Stimulated activated CD8-positive, alpha-beta memory T cell treated with anti-CD3 and anti-CD28 coated beads, Interleukin-4, amount 100 ng/mL, for 4 hours (primary cell): ENCODE measurements at places on chromosomes 7 and 10.

GRCh38 chr10:35722226-35722625 is 80.1 kb upstream of the FZD8 start:
- DNase-seq: no peak

- no peak for DNase-seq
These were observed 8.2 kb upstream of the NRG3 start for GRCh38 chr10:81866753-81867152.

- DNase-seq: no peak
These were observed 3.0 kb upstream of the NRP1 start for GRCh38 chr10:33337326-33337957.

DNA sequence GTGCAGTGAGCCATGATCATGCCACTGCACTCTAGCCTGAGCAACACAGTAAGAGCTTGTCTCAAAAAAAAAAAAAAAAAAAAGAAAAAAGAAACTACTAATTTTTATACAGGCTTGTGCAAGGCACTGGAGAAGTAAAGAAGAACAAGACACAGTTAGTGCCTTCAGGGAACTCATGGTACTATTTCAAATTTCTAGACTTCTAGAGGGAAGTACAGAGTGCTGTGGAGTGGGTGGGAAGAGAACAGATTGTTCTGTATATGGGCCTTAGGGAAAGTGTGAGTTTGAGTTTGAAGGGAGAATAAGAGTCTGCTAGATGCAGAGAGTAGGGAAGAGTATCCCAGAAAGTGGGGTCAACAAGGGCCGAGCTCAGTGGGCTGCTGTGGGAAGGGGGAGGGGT is 234.8 kb downstream of the PHTF2 start:
- no peak for DNase-seq

GRCh38 chr10:4533621-4534020 is 292.4 kb upstream of the AKR1E2 start:
- DNase-seq: no peak

DNA sequence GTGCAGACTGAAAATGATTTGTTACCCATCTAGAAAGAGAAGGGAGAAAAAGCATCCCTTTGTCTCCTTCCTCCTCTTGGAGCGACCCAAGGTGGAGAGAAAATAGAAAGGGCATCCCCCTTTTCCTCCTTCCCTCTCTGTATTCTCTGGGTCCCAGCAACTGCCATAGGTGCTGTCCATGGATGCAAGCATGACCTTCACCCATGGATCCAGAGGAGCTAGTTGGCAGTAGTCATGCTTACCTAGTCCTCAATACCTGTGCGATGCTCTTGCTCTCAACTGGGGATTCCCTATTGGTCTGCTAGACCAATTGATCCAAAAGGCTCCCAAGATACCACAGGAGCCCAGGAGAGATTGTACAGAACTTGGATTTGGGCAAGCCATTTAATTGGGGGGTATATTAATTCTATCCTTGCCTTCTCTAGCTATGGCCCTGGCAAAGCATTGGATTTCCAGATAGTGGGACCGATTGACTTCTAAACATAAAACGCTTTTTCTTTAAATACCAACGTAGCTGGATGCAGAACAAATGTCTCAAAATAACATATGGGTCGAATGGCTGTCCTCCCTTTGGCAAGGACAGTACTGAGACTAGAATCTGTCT is 547.8 kb upstream of the IGFBP3 start:
- DNase-seq: no peak

- DNase-seq: no peak
These were observed 71.7 kb downstream of the GNAT3 start for GRCh38 chr7:80439894-80440821.

DNA sequence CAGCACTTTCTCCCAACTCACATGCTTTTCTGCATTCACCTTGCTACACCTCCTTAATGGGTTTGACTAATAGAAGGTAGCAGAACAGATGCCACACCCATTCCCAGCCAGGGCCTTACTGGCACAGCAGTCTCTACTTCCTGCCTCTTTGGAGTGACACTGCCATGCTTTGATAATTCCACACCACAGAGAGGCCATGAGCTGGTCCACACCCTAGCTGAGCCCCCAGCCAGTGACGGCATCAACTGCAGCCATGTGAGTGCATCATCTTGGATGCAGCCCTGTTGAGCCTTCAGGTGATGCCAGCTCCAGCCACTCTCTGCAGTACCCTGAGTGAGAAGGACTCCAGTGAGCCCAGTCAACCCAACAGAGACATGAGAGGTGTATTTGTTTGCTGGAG is 27.5 kb upstream of the EZH2 start:
- no peak for DNase-seq

- no peak for DNase-seq
These were observed 1.8 kb downstream of the UFSP1 start for GRCh38 chr7:100887516-100888290.

- no peak for DNase-seq
These were observed 715.5 kb upstream of the GALNT17 start for GRCh38 chr7:70416347-70416985.

GRCh38 chr10:31921031-31921430 is 7.6 kb downstream of the ARHGAP12 start:
- no peak for DNase-seq

DNA sequence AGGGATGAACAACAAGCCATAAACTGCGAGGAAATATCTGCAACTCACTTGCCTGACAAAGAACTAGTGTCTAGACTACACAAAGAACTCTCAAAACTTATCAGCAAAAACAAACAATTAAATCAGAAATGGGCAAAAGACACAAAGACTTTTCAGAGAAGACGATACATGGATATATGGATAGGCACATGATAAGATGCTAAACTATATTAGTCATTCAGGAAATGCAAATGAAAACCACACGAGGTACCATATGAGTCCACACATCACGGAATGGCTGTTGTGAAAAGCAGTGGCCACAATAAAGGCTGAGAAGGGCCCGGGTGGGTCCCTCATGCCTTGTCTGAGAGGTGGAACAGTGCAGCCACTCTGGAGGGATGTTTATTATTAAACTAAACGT is 267.8 kb downstream of the WDR37 start:
- no peak for DNase-seq

DNA sequence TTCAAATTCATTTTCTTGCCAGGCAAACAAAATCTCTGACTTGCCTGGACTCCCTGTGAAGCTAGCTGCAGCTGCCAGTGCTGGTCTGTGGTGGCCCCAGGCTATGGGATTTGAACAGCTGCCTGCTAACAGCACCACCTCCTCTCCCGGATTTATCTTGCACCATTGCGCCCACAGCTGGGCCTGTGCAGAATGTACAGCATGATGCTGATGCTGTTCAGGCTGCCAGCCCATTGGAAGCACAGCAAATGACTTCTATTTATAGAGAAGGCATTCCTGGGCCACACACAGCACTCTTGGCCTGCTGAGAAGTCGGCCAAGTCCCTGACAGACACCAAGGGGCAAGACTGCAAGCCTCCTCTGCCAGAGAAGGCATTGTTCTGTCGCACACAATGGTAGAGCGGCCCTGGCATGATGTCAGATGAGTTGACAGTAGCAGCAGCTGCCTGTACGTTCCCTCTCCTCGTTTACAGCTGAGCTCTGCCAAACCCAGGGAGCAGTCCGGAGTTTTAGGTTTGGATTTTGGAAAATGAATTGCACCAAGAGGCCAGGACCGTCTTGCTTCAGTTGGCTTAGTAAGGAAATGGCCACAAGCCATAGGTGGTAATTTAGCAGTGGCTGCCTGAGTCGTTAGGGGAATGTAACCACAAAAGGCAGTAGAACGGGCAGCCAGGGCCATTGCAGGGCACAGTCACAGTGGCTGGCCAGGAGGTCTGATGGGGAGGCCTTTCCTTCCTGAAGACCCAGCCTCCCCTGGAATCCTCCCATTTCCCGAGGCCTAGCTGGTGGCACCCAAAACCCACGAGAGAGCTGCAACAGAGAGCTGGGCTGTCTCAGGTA is 38.5 kb downstream of the MTURN start:
- no peak for DNase-seq

GRCh38 chr10:128025437-128025836 is 100.8 kb downstream of the MKI67 start:
- DNase-seq: no peak

DNA sequence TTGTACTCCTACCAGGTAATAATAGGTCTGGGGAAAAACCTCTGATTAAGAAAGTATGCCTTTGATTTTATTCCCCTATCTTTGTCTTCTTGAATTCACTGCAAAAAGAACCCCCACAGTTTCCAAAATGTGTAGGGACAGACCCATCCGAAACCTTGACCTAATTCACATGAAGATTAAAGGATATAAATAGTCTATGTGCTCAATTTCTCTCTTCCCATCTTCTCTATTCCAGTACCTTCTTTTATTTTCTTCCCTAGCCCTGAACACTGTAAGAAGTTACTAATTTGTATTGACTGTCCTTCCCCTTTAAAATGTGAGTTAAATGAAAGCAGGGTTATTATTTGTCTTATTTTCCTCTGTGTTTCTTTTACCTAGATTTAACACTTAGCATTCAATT is 135.3 kb downstream of the HBP1 start:
- no peak for DNase-seq

DNA sequence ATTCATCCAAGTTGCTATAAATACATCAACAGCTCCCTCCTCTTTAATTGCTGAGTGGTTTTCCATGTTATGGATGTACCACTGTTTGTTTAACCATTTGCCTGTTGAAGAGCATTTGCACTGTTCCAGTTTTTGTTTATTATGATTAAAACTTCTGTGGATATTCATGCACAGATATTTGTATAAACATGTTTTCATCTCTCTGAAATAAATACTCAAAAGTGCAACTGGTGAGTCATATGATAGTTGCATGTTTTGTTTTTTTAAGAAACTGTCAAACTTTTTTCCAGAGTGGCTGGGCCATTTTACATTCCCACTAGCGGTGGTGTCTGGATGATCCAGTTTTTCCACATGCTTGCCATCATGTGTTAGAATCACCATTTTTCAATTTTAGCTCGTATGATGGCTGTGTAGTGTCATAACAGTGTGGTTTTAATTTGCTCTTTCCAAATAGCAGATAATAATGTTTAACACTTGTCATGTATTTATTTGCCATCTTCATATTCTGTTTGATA is 33.6 kb downstream of the MEOX2 start:
- DNase-seq: no peak

DNA sequence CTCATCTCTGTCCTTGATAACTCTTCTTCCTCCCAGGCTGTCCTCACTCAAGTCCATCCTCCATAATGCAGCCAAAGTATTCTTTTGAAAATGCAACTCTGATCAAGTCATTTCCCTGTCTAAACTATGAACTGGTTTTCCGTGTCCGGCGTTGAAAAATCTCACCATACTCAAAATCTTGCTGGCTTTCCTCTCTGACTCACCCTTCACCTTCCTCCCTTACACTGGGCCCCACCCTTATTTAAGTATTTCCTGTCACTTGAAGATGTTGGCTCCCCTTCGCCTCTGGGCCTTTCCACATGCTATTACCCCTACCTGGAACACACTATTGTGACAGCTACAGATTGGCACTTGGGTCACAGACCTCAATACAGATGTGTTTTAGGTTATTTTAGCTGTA is 515.6 kb downstream of the INHBA start:
- DNase-seq: no peak

DNA sequence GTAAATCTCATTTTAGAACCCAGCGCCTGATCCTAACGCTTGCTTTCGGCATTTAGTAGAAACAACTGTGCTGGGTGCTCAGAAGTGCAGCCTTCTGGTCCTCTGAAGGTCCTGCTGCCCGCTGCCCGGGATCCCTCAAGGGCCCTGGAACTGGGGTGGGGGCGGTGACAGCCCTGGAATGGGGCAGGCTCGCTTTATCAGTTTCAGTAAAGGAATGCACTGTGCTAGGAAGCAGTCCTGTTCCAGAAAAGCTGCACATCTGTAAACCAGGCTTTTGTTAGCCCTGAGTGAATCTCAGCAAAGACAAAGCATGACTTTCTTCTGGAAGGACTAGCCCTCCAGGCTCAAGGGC is 254.6 kb downstream of the TNS3 start:
- no peak for DNase-seq

GRCh38 chr10:6140965-6141295 is 52.1 kb downstream of the RBM17 start:
- no peak for DNase-seq

GRCh38 chr7:31110331-31111108 is 58.4 kb downstream of the ADCYAP1R1 start:
- DNase-seq: no peak

DNA sequence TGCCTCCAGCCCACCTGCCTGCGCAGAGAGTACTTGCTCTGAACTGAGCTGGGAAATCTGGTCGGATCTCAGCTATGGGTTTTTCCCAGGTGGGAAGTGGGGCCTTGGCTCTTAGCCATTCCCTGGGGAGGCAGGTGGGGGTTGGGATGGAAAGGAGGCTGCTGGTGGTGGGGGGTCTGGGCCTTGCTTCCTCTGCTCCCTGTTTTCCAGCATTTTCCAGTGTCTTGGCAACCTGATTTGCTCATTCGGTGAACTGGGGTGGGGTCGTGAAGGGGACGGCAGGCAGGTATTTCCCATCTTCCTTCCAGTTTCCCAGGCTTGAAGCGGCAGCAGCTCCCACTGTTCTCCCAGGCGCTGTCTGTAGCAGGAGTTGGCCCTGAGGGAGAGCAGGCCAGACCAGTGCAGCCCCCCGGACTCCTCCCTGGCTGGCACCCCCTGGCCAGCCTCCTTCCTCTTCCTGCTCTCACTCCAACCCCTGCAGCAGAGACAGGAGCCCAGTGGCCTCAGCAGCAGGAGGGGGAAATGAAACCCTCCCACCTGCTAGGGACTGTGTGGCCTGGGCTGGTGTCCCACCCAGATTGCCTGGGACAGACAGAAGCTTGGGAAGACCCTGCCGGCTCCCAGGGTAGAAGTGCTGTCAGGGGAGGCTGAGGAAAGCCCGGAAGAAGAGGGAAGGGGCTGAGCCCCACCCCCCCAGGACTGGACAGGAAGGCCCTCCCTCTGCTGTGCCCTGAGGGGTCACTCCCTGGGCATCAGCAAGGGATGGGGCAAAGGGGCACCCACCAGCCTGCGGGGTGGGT is 6.6 kb downstream of the TRIM8 start:
- DNase-seq: no peak

GRCh38 chr10:14474656-14475055 is 143.9 kb upstream of the FRMD4A start:
- DNase-seq: no peak

DNA sequence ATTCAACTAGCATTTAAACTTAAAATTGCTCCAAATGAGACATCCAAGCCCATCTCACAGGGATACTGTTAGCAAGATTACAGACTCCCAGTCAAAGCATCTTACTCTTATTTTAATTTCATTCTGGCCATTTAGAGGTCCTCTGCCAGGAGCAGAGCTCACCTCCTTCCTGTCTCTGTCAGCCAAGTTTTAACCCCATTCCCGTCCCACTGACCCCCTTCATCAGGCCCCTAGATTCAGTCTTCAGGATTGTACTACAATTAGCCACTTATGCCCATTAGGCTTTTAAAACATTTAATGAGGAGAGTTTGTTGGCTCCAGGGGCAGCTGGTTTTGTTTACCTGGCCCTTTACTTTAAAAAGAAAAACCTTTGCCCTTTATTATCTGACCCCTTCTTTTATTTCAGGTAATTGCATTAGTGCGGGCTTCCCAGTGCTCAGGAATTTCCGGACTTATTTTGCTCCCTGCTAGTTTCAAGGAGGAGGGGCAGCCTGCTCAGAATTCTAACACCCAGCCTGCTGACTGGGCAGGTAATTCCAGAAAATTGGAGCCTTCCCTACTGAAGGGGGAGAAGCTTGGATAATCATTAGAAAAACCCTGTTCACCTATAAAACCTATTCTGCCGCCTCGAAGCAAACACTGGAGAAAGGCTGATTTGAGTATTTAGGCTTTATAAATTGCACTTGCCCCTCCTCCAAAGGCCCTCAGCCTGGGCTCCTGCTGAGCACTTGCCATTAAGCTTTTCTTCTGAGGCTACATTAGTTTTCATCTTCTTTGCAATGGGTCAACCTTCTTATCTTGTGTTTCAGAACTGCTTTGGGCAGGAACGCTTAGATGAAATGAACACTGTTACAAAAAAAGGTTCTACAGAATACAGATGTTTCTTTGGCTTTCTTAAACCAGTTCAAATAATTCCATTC is 200.5 kb upstream of the HPS1 start:
- DNase-seq: no peak
